ENCODE measurements at places on chromosomes 11 and 22.

- DNase-seq: no peak
Observed at GRCh38 chr22:29559853-29560252, 6.3 kb upstream of the THOC5 start.

DNA sequence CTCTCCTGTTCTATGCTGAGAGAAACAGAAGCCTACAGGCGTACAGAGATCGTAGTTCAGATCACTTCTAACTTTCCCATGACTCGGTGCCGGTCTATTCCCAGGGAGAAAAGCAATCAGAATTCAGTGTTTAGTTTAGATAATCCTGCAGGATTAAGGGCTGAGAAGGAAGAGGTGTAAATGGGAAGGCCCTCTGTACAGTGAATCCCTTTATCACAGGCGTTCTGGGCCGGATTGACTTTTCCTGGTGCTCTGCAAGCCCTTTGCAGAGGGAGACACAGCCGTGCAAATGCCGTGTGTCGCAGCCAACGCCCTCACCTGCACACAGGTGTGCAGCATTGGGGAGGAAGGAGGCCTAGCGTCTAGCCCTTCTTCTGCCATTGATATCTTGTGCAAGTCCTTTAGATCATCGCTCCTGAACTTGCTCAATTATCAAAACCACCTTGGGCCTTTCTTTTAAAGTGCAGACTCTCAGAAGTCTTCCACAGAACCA lies 90.6 kb downstream of the DSCAML1 start:
- no peak for DNase-seq

DNA sequence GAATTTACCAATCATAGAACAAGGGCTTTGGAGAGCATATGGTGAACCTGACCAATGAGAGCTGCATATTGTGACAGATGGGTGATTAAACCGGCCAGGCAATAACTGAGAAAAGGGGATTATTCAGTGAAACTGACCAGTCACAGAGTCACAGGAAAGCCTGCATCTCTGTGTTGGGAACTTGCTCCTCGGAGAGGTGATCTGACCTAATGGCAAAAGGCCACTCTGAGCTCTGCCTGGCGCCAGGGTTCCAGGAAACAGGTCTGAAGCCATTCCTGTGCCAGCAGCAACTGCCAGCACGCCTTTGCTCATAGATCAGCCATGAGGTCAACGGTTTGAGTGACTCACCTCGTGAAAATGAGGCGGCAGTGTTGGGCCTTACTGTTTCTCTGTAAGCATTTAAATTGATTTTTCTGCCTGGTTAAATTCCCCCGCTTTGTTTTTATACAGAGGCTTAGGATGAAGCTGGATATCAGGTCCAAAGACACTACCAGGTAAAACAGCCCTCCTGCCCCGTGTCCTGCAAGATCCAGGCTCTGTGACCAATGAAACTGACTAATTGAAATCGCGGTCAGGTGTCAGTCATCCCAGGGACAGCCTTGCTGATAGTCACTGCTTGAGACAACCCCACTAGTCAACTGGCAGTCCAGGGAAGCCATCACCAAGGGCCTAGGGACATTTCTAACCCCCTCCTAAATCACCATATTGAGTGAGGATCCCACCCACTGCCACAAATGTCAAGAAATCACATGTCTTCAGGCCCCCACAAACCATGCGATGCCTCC lies 35.8 kb upstream of the MYOD1 start:
- no peak for DNase-seq

- no peak for DNase-seq
Observed at GRCh38 chr11:47271961-47272661, 2.2 kb downstream of the MADD start.

DNA sequence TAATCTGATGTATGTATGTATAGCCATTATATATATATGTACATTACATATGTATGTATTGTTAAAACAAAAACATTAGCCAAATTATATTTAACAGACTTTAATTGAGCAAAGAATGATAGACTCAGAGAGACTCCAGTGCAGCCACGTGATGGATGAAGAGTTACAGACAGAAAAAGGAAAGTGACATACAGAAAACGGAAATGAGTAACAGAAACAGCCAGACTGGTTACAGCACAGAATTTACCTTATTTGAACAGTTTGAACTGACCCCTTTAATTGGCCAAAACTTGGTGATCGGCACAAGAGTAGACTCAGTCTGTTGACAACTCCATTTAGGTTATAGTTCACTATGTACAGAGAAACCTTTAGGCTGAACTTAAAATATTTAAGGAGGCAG lies 35.0 kb downstream of the CHORDC1 start:
- DNase-seq: no peak

DNA sequence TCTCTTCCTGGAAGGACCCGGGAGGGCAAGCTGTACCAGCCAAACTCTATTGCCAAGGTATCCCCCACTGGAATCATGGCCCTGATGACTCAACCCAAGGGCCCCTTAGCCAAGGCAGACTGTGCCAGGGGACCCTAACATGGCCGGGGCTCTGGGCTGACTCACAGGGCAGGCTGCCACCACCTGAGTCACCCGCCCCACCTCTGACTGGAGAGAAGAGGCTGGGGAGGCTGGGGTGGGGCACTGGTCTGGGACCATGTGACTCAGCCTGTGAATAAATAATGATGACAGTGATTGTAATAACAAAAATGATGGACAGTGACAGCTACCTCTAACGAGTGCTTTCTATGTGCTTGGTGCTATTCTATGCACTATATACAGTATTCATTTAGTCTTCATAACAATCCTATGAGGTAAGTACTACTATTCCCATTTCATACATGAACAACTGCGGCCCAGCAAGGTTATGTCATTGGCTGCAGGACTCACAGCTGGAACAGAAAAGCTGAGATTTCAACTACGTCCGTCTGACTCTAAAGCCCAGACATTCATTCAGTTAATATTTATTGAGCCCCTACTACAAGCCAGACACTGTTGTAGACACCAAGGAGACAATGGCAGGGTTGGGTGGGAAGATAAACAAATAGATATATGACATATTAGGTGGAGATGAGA lies 84.2 kb downstream of the FBXO7 start:
- peak; percentile 90 for DNase-seq

GRCh38 chr11:65773784-65774411 lies 6.9 kb downstream of the AP5B1 start:
- DNase-seq: no peak

GRCh38 chr11:36265793-36266628 lies 23.2 kb downstream of the COMMD9 start:
- DNase-seq: peak; percentile 27

GRCh38 chr22:49344656-49345055 lies 483.0 kb downstream of the BRD1 start:
- no peak for DNase-seq

DNA sequence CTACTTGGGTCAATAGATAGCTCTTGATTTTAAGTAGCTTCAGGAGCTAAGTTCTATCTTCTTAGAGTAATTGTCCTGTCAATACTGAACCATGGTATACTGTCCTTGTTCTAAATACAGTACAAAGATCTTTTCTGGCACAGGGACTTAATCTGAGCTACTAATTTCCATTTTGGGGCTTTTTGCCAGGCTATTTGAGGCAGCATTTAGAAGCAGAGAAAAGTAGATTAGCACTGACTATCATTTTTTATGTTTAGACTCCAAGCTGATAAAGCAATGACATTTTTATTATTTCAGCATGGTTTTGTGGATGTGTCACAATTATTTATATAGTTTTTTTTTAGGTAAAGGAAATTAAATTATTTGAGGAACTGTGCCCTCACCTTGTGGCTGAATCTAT lies 163.2 kb downstream of the FAT3 start:
- no peak for DNase-seq

- no peak for DNase-seq
Observed at GRCh38 chr11:130511765-130512164, 63.3 kb downstream of the ADAMTS15 start.

DNA sequence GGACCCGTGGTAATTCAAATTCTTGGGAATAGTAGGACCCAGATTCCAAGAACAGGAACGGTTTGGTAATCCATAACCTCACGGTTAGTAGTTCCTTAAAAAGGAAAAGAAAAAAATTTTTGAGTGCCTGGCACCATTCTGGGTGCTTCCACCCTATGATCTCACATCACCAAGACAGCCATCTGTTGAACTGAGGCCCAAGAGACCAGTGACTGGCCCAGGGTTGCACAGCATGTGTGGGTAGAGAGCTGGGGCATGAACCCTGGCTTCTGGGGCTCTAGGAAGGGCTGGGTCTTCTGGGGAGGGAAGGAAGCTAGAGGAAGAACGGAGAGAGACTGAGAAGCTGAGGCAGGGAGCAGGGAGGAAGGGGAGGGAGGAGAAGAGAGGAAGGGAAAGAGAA lies 4.7 kb upstream of the SPI1 start:
- DNase-seq: no peak

All from tibial artery (tissue), 4 donors.